ENCODE measurements at places on chromosomes 1 and 21. TPM values are rescaled to one million over a fixed set of nuclear protein-coding genes. Genes with fewer than 3 reads are reported as not detected.
A peak's percentile ranks its signal among the peaks of the same experiment; 100 is the strongest.

The HTR6 gene
- total RNA-seq = not detected

The PLA2G5 gene
- not detected for total RNA-seq

The PRMT2 gene
- 113 TPM for total RNA-seq

The SPRR3 gene
- total RNA-seq = not detected

The SPRR2E gene
- total RNA-seq = not detected

The KCNC4 gene
- total RNA-seq = 22.4 TPM

DNA sequence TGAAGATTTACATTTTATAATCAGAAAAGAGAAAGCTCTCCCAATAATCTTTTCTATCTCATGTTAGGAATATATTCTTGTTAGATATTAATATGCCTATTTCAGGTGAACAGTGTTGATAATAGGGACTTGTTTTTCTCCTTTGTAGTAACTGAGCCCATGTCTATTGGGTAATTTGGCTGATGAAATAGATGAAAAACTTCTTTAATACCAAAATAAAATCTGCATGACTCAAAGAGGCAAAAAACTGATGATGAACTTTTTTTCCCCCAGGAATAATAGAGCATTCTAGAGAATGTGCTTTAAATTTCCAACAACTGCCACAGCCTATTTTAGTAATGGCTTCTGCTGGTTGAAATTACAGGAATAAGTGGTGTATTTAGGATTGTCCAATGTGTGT lies 178.9 kb upstream of the GREM2 start:
- DNase-seq = no peak

DNA sequence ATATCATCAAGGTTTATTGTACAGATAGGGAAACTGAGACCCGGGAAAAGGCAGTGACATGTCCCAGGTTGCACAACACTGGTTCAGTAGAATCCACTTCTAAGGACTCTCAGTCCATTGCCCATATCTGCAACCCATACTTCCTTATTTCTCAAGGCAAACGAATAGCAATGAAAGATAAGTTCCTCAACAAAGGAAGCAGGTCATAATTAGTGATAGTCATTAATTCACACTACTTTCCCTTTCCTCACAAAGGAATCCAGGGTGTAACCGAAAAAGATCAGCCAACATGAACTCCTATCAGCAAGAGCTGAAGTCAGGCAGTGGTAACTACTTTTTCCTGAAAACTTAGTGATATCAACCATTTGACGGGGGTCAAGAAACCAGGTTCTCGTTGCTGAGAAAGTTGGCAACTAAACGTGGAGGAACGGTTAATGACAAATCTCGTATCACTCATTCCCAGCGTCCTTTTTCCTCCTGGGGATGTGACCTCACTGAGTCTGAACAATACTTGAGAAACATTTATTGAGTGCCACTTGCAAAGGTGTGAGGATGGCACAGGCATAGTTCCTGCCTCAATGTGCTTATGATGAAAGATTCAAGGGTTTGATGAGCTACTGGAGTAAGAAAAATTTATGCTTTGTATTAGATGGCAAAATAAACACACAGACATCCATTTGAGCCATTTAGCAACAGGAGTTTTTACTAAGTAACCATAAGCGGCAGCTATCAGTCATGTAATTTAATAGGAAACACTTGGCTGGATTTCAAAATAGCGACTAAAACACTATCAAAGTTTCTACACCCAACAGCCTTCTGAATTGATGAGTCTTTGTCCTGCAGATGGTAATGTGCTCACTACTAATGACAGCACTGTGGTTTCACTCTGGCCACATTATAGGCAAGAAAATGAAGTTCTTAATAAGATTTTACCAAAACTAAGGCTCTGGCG lies 82.3 kb downstream of the PLPP3 start:
- DNase-seq = no peak

DNA sequence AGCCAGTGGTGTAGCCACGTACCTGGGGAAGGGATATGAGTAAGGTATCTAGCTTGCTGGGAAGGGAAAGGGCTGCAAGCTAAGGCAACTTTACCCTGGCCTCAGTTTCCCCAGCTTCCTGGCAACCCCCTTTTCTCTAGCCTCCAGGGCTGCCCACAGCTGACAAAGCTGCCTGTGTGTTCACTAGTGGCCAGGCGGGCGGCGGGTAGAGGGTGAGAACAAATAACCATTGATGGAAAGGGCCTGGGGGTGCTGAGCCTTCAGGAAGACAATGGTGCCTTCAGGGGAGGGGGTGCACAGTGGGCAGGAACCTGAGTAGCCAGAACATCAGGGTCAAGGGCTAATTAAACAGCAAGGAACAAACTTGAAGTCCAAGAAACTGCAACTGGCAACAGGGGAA lies 6.1 kb downstream of the CERS2 start:
- DNase-seq = no peak

- no peak for DNase-seq
These were observed 58.1 kb upstream of the ERG start for GRCh38 chr21:38556390-38556789.

DNA sequence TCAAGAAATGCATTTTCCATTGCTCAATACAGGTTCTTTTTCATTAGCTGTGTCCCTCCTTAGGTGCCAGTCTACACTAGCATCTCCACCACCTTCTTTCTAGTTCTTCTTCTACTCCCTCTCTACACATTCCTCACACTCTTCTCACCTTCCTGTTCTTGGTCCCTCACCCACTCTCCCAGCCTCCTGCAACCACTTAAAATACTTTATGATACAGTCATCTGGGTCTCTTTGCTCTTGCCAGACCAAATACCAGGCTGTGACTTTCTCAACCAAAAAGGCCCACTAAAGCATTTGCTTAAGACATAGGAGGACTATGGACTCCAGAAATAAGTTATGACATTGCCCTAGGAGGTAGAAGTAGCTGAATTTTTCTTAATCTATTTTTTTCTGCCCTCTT lies 35.1 kb downstream of the PIGM start:
- DNase-seq = peak; percentile 88

GRCh38 chr1:18100491-18101063 lies 7.0 kb upstream of the IGSF21 start:
- DNase-seq = peak; percentile 45

DNA sequence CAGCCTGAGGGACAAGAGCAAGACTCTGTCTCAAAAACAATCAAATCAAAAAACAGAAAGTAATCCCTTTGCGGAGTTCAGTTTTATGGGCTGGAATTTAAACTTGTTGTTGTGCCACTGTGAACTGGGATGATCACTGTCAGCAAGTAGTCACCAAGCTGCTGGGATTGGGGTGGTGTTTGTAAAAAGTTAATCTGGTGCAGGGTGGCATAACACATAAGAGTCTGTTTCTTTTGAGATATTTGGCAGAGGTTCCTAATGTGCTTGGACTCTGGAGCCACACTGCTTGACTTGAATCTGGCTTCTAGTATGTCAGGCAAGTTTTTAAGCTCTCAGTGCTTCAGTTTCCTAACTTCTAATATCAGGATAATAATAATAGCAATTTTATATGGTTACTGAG lies 6.6 kb downstream of the CLIC4 start:
- no peak for DNase-seq

DNA sequence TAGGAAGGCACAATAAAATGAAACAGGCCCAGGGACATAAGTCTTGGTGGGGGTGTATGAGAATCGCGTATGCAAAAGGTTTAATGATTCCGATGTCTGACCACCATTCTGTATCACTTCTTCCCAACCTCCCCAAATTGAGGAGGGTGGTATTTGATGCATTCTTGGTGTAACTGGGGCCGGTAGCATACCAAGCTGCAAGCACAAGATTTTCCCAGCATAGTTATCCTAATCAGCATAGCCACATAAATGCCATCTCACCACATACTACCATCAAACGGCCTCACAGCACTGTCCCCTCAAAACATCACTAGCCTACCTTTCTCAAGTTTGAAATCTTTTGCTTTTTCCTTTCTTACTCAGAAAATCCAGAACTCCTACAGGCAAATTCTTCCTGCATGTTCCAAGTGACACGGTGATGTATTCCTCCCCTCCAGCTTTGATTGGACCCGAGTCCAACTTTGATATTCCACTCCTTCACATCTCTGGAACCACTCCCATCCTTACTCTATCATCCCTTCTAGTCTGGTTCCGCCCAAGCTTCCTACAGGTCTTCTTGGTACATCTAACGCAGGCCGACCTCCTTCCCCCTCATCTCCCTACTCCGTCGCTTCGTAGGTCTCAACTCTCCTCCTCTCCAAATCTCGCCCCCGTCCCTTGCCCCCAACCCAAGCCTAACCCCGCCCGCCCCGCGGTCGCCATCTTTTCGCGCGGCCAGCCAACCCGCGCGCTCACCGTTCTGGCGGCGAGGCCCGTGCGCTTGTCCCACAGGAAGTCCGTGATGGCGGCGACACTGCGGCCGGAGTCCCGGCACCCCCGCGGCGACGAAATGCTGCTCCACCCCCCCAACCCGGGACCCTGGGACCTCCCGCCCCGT lies 600 bp downstream of the CLK2 start:
- peak; percentile 59 for DNase-seq

DNA sequence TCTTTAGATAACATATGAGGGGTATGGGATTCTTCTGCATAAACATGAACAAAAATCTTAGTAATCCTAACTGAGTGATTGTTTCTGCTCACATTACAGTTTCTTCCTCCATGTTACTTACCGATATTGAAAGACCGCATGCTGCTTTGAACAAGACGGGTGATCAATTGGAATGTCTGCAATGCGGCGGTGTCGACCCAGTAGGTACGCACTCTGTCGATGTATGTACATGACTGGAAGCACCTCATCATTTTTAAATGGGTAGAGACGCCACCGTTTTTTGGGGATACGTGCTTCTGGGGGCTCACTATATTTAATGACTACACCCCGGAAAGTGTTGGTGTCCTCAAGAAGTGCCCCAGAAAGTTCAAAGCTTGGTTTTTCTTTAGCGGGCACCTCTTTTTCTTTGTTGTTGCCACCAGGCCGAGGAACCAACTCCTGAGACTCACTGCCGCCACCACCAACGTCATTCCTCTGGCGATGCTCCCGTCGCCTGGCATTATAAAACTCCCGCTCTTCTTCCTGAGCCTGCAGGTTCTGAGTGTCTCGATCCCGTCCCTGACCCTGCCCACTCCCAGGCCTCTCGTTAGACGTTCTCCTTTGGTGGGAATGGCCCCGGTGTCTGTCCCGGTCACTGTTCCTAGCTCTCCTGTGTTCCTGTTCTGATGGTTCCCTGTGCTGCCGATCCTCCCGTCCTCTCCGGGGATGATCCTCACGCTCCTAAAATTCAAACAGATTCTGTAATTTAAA lies 13.9 kb downstream of the SNIP1 start:
- no peak for DNase-seq
